ENCODE measurements at places on chromosomes 7 and 10. TPM values are rescaled to one million over a fixed set of nuclear protein-coding genes. Genes with fewer than 3 reads are reported as not detected.

GRCh38 chr10:6741541-6741941 is 161.5 kb upstream of the PRKCQ start:
- no peak for DNase-seq

The ZNF777 gene
- total RNA-seq: 4.5 TPM

- DNase-seq: no peak
These were observed 79.7 kb downstream of the GLRX3 start for GRCh38 chr10:130215931-130216231.

The FRMPD2 gene
- under 0.01 TPM for total RNA-seq

The HGF gene
- 5.8 TPM for total RNA-seq

DNA sequence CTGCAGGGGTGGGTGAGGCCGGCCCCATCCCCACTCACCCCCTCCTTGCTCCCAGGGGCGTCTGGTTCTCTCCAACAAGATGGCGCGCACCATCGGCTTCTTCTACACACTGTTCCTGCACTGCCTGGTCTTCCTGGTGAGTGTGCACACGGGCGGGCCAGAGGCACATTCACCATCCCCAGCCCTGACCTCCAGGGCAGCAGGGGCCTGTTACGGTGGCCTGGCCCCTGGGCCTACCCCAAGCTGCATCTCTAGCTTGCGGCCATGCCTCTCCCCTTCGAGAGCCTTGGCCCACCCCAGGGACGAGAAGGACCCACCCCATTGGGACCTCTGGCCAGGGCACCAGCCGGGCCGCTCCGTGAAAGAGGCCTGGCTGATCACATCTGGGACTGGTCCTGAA is 4.9 kb upstream of the SH2B2 start:
- DNase-seq: no peak

DNA sequence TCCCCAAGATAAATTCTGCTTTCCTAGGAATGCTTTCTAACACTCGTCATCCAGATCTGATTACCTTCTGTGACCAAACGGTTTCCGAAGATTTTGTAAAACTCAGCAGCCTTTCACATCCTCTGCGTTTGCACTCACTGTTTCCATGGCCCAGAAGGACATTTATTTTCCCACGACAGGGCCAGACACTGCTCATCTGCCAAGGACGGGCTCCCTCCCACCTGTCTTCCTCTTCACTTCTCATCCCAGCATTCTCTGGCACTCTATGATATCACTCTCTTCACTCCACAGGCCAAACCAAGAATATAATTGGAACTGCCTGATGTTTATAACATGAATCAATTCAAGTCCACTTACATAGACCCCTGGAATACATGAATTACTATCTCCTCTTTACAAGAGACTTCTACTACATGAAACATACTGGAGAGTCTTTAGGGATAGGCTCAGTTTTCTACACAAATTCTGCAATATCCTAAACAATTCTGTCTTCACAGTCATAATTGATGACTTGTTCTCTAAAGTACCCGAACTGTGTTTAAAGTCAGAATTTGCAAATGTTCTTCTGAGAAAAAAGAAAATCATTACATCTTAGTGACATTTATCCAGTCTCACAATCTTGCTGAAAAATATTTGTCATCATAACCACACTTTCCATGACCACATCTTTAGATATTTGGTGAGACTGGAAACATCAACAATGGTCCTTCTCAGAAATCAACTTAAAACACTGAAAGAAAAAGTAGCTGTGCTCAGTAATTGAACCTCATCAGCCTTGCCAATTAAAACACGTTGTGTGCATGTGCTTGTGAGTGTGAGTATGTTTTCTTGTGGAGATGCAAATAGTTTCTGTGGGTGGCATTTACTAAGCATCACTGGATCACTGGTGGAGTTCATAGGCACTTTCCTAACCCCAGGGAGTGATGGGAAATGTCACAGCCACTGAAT is 79.5 kb upstream of the PRSS58 start:
- DNase-seq: no peak

DNA sequence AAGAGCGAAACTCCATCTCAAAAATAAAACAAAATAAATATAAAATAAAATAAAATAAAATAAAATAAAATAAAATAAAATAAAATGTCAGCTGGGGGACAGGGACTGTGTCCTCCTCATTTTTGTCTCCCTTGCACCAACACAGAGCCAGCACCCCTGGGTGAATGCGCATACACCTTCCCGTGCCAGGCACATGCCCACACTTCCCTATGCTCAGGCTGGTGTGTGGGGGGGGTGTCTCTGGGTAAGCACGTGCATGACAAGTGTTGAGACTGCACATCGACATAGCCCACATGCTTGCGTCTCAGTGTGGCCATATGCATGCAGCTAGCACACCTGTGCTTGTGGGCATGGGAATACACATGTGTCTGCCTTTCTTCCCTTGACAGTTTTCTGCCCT is 24.7 kb upstream of the TLX1 start:
- DNase-seq: no peak

DNA sequence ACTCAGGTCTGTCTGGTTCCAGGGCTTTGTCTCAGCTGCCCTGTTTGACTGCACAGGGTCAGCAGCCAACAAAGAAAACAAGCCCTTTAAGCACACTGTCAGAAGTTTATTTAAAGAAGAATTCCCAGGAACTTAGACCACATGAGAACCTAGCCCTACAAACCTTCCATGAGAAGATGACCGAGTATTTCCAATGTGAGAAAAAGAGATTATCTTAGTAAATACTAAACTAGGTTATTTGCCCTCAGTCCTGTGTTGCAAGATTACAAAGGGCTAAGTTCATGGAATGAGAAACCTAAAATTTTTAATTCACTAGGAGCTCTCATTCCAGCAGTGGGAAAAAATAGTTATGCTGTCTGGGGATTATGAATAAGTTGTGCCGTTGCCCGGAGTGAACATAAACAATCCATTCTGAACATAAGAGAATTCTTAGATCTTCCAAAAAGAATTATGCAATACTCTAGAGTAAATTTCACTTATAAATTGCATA is 46.7 kb downstream of the NOC3L start:
- DNase-seq: no peak

DNA sequence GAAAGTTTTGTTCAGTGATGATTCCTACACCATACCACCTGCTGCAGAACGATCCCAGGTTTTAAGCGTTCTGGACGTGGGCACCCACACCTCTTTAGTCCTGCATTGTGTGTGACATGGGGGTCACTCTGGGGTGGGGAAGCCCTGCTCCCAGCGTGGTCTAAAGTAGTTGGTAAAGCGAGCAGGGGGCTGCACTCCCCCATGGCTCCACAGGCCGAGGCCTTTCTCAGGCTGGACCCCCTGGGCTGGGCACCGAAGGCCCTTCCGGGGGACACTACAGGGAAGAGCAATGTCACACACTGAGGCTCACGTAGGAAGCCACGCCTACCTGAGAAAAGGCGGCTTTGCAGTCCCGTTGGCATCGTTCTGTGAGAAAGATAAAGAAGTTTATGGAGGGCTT is 12.3 kb downstream of the BRI3 start:
- DNase-seq: no peak

DNA sequence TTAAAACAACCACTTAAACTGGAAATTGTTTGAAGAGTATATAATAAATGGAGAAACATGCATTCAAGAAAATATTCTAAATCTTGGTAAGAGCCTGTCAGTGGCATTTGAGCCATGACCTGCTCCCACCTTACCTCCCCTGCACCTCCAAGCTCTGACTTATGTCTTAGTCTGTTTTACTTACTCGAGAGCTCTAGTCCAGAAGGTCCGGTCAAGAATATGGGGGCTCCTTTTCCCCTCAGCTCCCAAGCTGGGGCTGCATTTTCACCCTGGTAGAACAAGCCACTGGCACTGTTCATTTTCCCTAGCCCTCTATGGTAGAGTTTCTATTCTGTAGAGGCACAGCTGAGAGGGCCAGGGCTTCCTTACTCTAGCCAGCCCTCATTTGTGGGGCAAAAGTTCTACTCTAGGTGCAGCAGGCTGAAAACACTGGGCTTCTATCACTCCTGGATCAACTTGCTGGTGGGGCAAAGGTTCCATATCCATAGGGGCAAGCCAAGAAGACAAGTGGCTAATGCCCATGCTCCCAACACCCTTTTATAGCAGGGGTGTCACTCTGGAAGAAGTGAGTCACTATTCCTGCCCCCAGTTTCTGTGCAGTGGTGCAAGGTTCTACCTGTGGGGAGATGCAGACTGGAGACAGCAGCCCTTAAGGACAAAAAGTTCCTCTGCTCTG is 40.6 kb downstream of the ZNF438 start:
- DNase-seq: no peak

GRCh38 chr7:106597751-106598546 is 63.0 kb downstream of the CCDC71L start:
- DNase-seq: no peak

GRCh38 chr7:2490181-2490651 is 14.0 kb upstream of the GRIFIN start:
- DNase-seq: no peak

- DNase-seq: no peak
These were observed 9.0 kb downstream of the ORC5 start for GRCh38 chr7:104198673-104199278.

DNA sequence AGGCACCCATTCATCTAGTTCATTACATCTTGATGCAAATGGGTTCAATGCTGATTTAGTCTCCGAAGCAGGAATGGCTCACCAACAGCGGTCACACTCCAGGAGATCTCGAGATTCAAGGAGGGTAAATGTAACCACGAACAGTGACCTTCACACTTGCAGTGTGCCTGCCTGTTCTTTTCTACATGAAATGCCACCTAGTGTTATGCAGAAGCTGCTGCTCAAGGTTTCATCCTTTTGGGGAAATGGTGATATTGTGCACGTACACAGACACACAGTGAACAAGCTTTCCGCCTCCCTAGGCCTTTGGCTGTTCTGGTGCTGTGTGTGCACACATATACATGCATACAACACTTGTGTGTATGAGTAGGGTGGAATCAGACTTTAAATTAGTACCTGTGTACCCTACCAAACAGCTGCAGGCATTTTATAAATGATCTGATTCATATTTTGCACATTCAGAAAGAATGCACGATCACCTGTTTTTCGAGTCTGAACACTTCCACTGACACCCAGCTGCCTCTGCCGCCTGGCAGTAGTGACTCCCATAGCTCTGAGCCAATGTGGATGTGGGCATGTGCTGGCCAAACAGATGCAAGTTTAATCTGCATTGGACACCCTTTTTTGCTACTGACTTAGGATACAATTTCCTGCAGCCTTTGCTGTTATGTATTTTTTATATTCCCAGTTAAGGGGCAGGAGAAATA is 100.5 kb downstream of the TACC2 start:
- peak; percentile 23 for DNase-seq

The BAZ1B gene
- 43.0 TPM for total RNA-seq

The CALHM3 gene
- not detected for total RNA-seq

DNA sequence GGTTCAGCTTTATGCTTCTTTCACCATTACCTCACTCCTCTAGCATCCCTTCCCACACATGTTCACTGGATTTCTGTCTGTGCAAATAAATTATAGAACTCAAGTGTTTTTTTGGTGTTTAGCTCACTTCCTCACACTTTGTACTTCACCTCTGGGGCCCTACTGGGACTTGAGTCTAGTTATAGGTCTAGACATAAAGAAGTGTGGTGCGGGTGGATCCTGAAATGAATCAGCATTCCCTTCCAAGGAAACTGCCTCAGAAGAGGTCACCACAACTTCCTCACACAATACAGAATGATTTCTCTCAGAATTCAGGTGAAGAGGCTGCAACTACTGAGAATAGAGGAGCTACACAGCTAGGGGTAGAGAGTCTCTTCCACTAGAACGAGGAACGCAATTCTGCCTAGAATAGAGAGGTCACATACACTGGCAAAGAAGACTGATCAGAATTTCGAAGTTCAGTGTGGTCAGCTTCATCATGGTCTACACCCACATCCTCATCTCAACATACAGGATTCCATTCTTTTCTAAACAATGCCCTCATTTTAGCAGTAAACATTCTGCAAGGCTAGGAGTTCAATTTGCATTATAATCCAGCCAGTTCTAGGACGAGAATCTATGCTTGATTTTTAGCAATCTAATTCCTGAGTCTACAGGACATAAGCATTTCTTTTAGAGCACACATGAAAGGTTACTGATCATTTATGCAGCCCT is 938.7 kb upstream of the PHF14 start:
- DNase-seq: no peak

DNA sequence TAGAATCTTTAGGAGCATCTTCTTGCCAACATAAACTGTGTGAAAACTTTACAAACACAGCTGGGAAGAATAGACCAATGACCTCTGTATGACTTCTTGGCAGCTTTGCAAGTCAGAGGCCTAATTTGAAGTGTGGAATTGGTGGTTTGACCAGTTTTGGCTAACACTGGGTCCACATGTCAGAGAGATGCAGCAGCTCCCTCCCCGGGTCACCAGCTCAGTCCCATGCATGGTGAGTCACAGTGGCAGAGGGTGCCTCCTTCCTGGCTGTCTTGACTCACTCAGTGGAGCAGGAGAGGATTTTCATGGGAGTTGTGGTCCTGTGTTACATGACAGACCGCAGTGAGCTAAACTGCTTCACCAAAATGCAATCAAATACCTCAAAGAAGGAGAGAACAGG is 8.2 kb upstream of the STARD3NL start:
- DNase-seq: no peak

The MCM10 gene
- 4.6 TPM for total RNA-seq

The ASZ1 gene
- not detected for total RNA-seq

- peak; percentile 33 for DNase-seq
These were observed 2.2 kb downstream of the FZD8 start for GRCh38 chr10:35639728-35640401.

DNA sequence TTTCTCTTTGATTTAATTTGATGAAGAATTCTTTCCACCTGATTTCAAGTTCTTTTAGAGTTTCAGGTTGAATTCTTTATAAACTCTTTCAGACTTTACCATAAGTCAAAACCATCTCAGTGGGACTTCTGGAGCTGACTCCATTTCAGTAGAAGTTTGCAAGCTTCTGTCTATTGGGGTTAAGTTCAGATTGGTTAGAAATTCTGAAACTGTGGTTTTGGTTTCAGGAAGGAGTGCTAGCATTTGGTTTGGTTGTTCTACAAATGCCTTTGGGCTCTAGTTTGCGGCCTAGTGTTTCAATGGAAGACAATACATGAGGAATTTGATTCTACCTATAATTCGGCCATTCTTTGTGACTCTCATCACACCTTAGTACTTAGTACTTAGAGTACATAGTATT is 176.8 kb upstream of the RHOBTB1 start:
- DNase-seq: no peak

The ARHGEF35 gene
- 6.7 TPM for total RNA-seq

- no peak for DNase-seq
These were observed 10.3 kb downstream of the ITPRIP start for GRCh38 chr10:104327745-104328645.

The MKX gene
- 21.0 TPM for total RNA-seq

GRCh38 chr7:98229991-98230745 is 18.9 kb downstream of the BHLHA15 start:
- DNase-seq: no peak

- DNase-seq: no peak
These were observed 35.8 kb downstream of the PALS2 start for GRCh38 chr7:24609059-24609458.

The CDC14C gene
- total RNA-seq: not detected

Data from stomach (tissue), 19 donors.